ENCODE measurements at places on chromosomes 11 and 22.
A peak's percentile ranks its signal among the peaks of the same experiment; 100 is the strongest.

DNA sequence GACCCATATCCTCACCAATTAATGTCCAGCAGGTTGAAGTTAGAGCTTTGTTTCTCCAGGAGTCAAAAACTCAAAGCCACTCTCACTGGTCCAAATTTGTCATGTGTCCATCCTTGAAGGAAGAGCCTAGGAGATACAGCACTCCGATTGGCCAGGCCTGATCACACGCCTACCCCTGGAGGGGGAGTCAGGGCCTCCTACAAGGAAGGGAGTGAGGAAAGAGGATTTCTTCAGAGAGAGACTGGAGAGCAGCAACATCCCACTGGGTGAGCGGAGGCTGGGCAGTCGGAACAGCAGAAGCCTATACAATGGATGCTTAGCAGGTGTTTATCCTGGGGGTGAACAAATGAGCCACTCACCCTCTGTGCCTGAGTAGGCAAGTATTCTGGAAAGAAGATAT lies 113.9 kb downstream of the TRIM29 start:
- DNase-seq, result no peak

- peak; percentile 83 for DNase-seq
Measured at GRCh38 chr11:63478896-63479295, 12.1 kb downstream of the PLAAT5 start.

DNA sequence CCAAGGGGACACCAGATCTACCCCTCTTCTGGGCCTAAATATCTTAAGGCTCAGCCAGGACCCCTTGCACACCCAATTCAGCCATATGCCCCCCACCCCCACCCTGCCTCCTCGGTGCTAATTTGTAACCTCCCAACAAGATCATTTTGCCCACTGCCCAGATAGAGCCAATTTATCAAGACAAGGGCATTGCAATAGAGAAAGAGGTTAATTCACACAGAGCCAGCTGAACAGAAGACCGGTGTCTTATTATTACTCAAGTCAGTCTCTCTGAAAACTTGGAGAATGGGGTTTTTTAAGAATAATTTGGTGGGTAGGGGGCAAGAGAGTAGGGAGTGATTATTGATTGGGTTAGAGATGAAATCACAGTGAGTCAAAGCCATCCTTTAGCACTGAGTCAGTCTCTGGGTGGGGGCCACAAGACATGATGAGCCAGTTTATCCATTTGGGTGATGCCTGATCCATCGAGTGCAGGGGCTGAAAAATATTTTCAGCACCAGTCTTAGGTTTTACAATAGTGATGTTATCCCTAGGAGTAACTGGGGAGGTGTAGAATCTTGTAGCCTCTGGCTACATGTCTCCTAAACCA lies 9.9 kb upstream of the CAPN5 start:
- no peak for DNase-seq

DNA sequence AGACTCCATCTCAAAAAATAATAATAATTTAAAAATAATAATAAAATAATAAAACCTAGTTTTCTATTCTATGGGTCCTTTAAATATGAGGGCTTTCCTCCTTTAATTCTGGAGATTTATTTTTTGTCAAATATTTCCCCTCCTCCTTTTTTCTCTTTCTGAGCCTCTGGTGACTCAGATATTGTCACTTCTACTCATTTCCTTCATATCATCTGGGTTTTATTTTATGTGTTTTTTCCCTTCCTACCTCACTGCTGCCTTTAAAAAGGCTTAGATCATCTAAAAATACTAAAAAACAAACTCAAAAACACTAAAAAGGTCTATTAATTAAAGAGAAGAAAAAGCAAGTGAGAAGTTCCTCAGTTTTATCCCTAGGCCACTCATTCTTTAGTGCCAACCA lies 138.9 kb downstream of the SPON1 start:
- no peak for DNase-seq

GRCh38 chr11:101516546-101516945 lies 67.3 kb downstream of the TRPC6 start:
- DNase-seq, result no peak

- no peak for DNase-seq
Measured at GRCh38 chr11:84560206-84560605, 1066.9 kb downstream of the DLG2 start.

GRCh38 chr11:59473015-59473414 lies at the start of gene OR4D10:
Gene OR4D10 (plus strand): TSS chr11:59473315. CDS start chr11:59477430, 4,115 bp downstream.
- no peak for DNase-seq

All from GM20000 (cell line).